Islet precursor cell (in vitro differentiated cells): ENCODE measurements at places on chromosomes 7 and 10.

DNA sequence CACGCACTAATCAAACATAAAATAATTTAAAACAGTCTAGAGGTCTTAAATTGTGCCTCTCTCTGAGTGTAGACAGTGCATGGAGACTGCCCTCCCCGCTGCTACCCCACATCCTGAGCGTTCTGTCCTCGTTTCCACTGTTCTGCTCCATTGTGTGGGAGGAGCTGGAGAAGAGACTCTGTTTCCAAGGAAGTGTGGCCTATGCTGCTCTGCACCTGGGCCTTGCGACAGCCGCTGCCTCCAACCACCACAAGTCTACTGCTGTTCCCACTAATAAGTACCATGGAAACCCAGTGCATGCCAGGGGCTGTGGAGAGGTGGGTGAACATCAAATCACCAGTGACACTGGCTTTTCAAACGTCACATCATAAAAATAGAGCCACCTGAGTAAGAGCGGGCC lies 19.6 kb downstream of the NRG3 start:
- DNase-seq = no peak

DNA sequence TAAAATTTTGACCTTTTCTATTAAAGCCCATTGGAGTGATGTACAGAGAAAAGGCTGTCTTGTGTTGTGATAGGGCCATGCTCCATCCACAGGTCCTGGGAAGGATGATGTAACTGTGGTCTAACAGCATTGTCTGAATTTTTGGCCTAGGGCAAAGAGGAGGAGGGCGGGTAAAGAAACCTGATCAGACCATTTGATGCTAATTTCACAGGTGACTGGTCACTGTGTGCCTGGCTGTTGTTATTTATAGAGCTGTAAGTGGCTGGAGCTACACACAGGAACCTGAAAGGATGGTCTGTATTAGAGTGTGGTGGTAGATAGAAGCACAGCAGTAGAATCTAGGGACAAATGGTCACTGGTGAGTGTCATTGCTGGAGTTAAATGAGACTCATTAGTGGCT lies 182.1 kb downstream of the AUTS2 start:
- peak; percentile 97 for DNase-seq

GRCh38 chr10:125060026-125060425 lies 100.3 kb downstream of the CTBP2 start:
- DNase-seq = no peak

DNA sequence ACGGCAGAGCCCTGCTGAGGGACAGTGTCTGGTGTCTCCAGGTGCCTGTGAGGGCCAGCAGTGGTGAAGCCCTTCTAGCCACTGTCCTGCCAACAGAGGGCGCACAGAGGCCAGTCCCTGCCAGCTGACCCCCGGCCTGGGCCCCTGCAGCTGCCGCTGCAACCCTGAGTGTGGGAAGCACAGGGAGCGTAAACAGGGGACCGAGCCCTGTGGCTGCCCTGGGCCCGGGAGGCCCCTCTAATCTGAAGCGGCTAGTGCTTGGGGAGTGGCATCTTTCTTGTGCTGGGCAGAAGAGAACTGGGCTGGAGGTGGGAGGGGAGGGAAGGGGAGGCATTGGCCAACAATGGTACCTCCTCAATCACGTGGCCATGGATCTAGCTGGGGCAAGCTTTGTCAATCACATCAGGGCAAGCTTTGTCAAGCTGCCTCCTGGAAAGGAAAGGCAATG lies 34.6 kb downstream of the TRIM8 start:
- peak; percentile 92 for DNase-seq

- DNase-seq = no peak
Observed at GRCh38 chr10:34544400-34544799, 270.7 kb downstream of the PARD3 start.

DNA sequence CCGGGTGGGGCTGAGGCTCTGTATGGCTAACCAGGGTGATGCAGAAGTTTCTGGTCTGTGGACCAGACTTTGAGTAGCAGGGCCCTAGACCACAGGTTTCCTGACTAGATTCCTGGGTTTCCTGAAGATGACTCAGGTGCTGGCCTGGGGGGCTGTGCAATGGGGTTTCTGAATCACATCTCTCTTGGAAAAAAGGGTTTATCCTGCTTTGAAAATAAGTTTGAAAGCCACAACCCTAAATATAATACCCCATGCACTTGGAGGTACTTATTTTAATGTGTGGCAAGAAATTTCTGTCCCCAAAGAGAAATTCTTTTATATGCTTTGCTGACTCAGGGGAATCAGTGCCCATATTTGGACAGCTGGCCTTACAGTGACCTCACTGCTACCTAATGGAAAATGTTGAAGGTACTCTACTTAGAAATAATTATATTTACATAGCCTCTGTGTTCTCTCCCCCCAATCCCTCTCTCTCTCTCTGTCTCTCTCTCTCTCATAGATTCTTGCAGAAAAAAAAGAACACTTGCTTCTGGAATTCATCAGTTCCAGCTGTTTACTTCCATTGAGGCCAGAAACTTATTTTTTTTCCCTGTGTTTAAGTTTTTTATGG lies 184.4 kb upstream of the LYZL2 start:
- no peak for DNase-seq

GRCh38 chr7:130129011-130129411 lies 58.7 kb downstream of the KLHDC10 start:
- DNase-seq = no peak

DNA sequence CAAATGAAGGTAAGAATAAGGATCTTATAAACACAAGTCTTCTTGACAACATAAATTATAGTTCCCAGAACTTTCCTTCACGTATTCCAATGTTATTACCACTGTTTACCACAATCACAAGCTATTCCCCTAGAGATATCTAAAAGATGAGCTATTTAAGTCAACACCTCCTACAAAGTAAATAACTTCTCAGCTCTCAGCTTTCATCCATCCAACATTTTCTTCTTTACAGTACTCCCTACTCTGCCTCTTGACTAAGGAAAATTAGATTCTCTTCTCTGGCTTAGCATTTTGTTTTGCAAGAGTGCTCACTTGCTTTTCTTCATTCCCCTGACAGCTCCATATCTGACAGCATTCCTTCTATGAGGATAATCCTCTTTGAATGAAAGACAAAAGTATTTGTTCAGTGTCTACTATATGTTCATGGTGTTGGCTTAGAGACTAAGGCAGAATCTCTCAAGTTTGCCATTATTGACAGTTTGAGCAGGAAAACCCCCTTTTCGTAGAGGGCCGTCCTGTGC lies 93.0 kb upstream of the IL6 start:
- no peak for DNase-seq
